ENCODE measurements at places on chromosomes 2 and 18. TPM values are rescaled to one million over a fixed set of nuclear protein-coding genes. Genes with fewer than 3 reads are reported as not detected.
A peak's percentile ranks its signal among the peaks of the same experiment; 100 is the strongest.

The SCG2 gene
- not detected for total RNA-seq

The GBX2 gene
- 3.6 TPM for total RNA-seq

The MARCHF4 gene
- 21.5 TPM for total RNA-seq

DNA sequence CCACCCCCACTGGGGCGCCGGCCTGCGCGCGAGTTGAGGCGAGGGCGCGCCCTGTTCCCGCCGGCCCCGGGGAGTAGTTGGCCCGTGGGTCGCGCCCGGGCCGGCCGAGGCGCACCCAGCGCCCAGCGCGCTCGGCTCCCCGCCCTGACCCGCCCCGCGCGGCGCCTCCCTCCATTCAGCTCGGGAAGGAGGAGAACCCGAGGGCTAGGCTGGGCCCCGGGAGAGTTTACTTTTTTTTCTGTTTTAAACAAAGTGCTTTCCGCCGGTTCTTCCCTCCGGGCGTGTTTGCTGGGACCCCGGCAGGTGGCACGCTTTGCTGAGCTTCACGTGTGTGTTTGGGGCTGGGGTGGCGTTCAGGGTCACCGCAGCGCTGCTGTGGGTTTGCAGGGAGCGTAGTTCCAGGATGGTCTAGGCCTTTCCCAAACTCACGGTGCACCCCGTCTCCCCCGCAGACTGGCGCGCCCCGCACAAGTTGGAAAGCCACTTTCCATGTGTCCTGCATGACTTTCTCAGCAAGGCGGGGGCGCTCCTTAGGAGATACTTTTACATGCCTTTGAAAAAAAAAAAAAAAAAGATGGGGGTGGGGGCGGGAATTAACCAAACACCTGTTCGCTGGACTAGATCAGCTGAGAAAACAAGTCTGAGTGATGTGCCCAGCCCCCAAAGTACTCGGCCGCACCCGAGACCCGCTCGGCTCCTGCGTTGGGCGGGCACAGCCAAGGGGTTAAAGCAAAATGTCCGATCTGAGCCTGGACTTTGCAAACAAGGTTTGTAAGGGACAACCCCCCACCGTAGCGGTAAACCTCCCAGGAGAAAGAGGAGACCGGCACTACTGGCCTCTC, 825 bp downstream of the ITGA6 start:
- H3K36me3 ChIP-seq: no peaks in the 10 kb centered on the region
- peak overlapping the region; percentile 52 for H3K27ac ChIP-seq
- peaks cover 40% of the 10 kb centered on the region for H3K4me1 ChIP-seq
- DNase-seq: peak; percentile 29
- peak overlapping the region; percentile 68 for H3K4me3 ChIP-seq

- H3K27me3 ChIP-seq: peaks cover 3% of the 10 kb centered on the region
- no peak for DNase-seq
- no peak overlapping the region for H3K27ac ChIP-seq
- H3K36me3 ChIP-seq: no peaks in the 10 kb centered on the region
- H3K4me1 ChIP-seq: no peaks in the 10 kb centered on the region
Observed at GRCh38 chr2:62641410-62641843, 64.1 kb upstream of the EHBP1 start.

- H3K4me3 ChIP-seq: no peak overlapping the region
- H3K27me3 ChIP-seq: no peaks in the 10 kb centered on the region
- no peak overlapping the region for H3K27ac ChIP-seq
- no peaks in the 10 kb centered on the region for H3K36me3 ChIP-seq
Observed at GRCh38 chr2:220736778-220737177, 835.3 kb downstream of the EPHA4 start.

DNA sequence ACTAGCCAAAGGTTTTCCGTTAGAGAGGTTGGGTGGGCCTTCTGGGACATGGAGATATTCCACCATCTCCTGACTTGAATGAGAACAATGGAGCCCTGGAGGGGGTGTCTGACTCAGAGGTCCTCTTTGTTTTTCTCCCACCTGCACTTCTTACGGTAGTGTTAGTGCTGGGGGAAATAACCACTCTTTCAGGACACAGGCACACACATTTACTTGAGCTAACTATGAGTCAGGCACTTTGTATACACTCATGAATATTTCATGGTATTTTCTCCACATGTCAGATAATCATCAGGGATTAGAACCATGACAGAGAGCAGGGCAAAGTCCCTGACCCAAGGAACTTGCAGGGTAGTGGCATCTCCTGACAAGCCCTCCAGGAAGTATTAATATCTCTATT, 439.1 kb downstream of the TSN start:
- no peaks in the 10 kb centered on the region for H3K4me1 ChIP-seq
- H3K27me3 ChIP-seq: no peaks in the 10 kb centered on the region
- H3K27ac ChIP-seq: no peak overlapping the region
- no peaks in the 10 kb centered on the region for H3K36me3 ChIP-seq
- DNase-seq: no peak
- H3K4me3 ChIP-seq: no peak overlapping the region

GRCh38 chr18:48085781-48086487, 155.5 kb upstream of the SMAD2 start:
- H3K27ac ChIP-seq: no peak overlapping the region
- no peak for DNase-seq
- no peaks in the 10 kb centered on the region for H3K4me1 ChIP-seq
- no peak overlapping the region for H3K4me3 ChIP-seq

DNA sequence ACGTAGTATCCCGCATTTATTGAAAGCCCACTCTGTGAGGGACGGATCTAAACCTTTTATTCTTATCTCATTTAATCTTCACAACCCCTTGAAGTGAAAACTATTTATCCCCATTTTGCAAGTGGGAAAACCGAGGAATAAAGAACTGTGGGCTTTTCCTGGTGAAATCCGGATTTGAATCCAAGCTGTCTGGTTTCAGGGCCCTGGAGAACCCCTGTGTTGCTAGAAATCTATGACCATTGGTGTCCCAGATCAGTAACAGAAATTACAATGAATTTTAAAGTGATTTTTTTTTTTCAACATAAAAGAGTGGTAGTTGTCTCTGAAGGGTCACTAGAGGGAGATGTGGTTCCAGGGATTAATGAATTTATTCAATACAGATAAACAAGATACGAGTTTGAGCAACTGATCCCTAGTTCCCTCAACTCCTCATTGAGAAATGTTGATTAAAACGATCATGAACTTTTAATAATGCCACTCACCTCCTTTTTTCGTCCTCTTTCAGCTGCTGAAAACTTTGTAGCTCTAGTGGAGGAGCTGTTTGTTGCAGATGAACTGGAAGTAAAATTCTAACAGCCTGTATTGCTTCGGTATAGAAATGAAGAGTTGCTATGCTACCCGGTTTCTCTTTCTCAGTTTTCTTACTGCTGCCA, 940 bp downstream of the XRCC5 start:
- DNase-seq: peak; percentile 72
- peak overlapping the region; percentile 99 for H3K4me3 ChIP-seq
- H3K27me3 ChIP-seq: peaks cover 4% of the 10 kb centered on the region
- peak overlapping the region; percentile 96 for H3K27ac ChIP-seq

DNA sequence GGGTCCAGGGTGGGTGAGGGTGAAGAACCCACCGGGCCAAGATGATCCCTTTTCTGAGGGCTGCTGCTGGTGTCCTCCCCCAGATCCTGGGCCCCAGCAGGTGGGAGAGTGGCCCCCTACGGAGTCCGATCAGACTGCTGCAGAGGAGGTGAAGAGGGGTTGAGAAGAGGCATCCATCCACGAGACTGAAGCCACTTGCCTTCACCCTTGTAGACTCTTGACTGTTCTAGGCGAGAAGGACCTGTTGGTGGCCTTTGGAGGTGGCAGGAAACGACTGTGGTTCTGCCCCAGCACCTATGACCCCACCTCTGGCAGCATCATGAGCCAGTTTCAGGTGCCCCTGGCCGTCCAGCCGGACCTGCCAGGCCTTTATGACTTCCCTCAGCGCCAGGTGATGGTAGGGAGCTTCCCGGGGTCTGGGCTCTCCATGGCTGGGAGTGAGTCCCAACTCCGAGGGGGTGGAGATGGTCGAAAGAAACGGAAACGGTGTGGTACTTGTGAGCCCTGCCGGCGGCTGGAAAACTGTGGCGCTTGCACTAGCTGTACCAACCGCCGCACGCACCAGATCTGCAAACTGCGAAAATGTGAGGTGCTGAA, 1.5 kb downstream of the TET3 start:
- H3K4me3 ChIP-seq: peak overlapping the region; percentile 69
- peaks cover 8% of the 10 kb centered on the region for H3K36me3 ChIP-seq
- no peak overlapping the region for H3K27ac ChIP-seq

- H3K36me3 ChIP-seq: no peaks in the 10 kb centered on the region
- H3K27ac ChIP-seq: no peak overlapping the region
- DNase-seq: no peak
- no peak overlapping the region for H3K4me3 ChIP-seq
- no peaks in the 10 kb centered on the region for H3K4me1 ChIP-seq
Observed at GRCh38 chr2:106307860-106308259, 113.8 kb upstream of the UXS1 start.

- peak overlapping the region; percentile 7 for H3K27ac ChIP-seq
- DNase-seq: peak; percentile 93
- H3K4me1 ChIP-seq: peaks cover 36% of the 10 kb centered on the region
- H3K4me3 ChIP-seq: no peak overlapping the region
- H3K27me3 ChIP-seq: no peaks in the 10 kb centered on the region
- no peaks in the 10 kb centered on the region for H3K36me3 ChIP-seq
Observed at GRCh38 chr2:62216616-62217015, 20.7 kb downstream of the B3GNT2 start.

DNA sequence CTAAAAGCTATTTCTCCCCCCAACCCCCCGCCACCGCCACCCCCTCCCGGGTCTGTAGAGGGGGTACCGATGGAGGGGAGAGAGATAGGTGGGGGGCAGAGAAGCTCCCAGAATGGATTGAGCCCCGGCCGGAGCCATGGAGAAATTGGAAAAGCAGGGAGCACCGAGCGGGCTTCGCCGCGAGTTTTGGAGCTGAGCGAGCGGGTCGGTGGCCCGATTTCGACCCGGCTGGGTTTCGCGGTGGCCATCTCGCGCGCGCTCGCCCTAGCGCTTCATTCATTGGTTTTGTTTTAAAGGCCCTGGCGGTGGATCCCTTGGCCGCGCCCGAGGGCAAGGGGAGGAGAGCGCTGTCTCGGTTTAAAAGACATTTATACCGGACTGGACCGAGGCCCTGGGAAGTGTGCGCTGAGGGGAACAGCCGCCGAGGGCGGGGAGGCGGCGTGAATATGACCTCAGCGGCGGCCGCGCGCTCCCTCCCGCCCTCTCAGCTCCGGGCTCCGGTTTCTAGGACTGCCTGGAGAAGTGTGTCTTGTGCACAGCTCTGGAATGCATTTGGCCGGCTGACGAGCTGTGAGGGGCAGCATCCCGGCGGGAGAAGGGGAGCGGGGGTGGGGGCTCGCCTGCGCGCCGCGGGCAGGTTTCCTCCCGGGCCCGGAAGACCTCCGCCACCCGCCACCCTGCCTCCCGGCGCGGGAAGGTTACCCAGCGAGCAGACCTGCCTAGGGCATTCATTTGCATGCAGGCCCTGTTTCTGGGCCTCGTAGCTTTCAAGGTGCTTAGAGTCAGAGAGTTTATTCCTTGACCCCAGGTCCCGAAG, 1.7 kb upstream of the SMAD7 start:
- H3K36me3 ChIP-seq: no peaks in the 10 kb centered on the region
- peaks cover 39% of the 10 kb centered on the region for H3K4me1 ChIP-seq
- no peaks in the 10 kb centered on the region for H3K27me3 ChIP-seq

DNA sequence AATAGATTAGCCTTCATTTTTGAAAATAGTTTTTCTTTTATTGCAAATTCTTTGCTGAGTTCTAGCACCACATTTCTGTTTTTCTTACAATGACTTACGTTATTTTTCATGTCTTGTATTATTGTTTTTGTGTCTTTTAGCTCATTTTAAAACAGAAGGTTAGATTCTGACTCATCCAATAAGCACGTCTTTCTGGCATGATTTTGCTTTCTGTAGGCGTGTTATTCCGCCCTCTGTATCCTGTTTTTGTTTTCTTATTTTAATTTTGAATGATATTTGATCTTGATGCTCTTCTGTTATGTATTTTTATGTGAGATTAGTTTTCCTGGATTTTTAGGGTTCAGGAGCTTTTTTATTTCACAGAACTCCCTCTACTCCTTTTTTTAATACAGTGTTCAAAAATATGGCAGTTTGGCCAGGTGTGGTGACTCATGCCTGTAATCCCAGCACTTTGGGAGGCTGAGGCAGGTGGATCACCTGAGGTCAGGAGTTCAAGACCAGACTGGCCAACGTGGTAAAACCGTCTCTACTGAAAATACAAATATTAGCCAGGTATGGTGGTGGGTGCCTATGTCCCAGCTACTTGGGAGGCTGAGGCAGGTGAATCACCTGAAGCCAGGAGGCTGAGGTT, 145.0 kb downstream of the CLIP4 start:
- peak; percentile 80 for DNase-seq
- no peaks in the 10 kb centered on the region for H3K36me3 ChIP-seq
- H3K27ac ChIP-seq: peak overlapping the region; percentile 63
- H3K4me1 ChIP-seq: peaks cover 20% of the 10 kb centered on the region

DNA sequence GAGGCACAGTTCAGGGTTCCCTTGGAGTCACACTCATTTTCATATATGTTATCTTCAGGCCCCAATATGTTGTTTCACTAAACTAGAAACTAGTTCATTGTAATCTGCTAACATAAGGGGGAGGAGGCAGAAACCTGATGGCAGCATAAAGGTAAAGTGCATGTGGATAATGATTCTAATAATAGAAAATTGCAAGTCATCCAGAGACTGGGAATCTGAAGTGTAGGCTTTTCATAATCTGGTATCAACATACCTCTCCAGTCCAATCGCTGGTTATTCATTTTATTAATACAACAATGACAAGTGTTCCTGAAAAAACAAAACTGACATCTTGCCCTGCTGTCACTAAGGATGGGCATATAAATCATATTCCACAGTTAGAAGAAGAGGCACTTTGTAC, 326.3 kb upstream of the ZNF804A start:
- no peaks in the 10 kb centered on the region for H3K4me1 ChIP-seq
- no peak for DNase-seq
- H3K4me3 ChIP-seq: no peak overlapping the region
- no peaks in the 10 kb centered on the region for H3K36me3 ChIP-seq
- no peak overlapping the region for H3K27ac ChIP-seq

DNA sequence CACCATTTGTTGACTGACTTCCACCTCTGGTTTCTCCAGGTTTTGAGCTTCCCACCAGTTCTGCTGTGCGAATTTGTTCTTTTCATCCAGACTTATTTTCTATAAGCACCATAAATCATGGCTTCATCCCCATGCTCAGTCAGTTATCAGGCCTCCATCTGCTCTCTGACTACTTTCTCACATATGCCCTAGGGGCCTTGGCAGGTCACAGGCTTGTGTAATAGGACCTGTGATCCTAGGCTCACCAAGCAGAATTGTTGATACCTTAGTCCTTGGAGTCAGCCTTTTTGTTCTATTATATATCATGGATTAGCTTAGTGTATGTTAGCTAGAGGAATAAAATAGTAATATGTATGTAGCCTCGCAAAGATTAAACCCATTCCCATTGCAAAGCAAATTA, 284.2 kb upstream of the TANK start:
- no peaks in the 10 kb centered on the region for H3K27me3 ChIP-seq
- no peak for DNase-seq
- H3K27ac ChIP-seq: no peak overlapping the region
- no peaks in the 10 kb centered on the region for H3K36me3 ChIP-seq

GRCh38 chr2:11354363-11355154, 10.1 kb upstream of the ROCK2 start:
- no peak overlapping the region for H3K4me3 ChIP-seq
- H3K27me3 ChIP-seq: peaks cover 2% of the 10 kb centered on the region
- no peak overlapping the region for H3K27ac ChIP-seq
- H3K4me1 ChIP-seq: no peaks in the 10 kb centered on the region
- H3K36me3 ChIP-seq: no peaks in the 10 kb centered on the region
